A549 treated with ZK216348 at 1 μM for 4 hours (cell line): ENCODE measurements at places on chromosomes 12 and 14. TPM values are rescaled to one million over a fixed set of nuclear protein-coding genes. Genes with fewer than 3 reads are reported as not detected.

Gene SYCP3
- total RNA-seq: not detected in 5 replicates

Gene POMT2
- total RNA-seq: 30.3 to 33.9 TPM (median 32.0 TPM) in 5 replicates

Gene AJUBA
- 33.6 to 42.2 TPM (median 39.4 TPM) in 5 replicates for total RNA-seq

Gene CIROP
- total RNA-seq: not detected in 5 replicates

Gene SLC48A1
- total RNA-seq: 17.4 to 30.3 TPM (median 29.0 TPM) in 5 replicates

Gene ACRBP
- 0.29 to 0.48 TPM (median 0.38 TPM) in 4 of 5 replicates, not detected in the other for total RNA-seq

Gene KRT6A
- 3.0 to 5.6 TPM (median 5.1 TPM) in 5 replicates for total RNA-seq

Gene NUP37
- 59.2 to 85.3 TPM (median 68.3 TPM) in 5 replicates for total RNA-seq

Gene GPR84
- not detected in 5 replicates for total RNA-seq

Gene NGB
- not detected in 5 replicates for total RNA-seq

Gene CISTR
- total RNA-seq: not detected in 5 replicates

Gene TAS2R50
- not detected in 5 replicates for total RNA-seq

Gene TRIP11
- total RNA-seq: 4.2 to 11.6 TPM (median 10.8 TPM) in 5 replicates

Gene KERA
- total RNA-seq: not detected in 5 replicates

Gene RNASE7
- not detected in 5 replicates for total RNA-seq

Gene TSPAN19
- total RNA-seq: 0.17 TPM in 1 of 5 replicates, not detected in the others

Gene KRT78
- total RNA-seq: 0.24 TPM in 1 of 5 replicates, not detected in the others

Gene MYO1H
- not detected in 5 replicates for total RNA-seq

Gene DACT1
- 0.37 to 0.58 TPM (median 0.47 TPM) in 5 replicates for total RNA-seq

Gene IL22
- not detected in 5 replicates for total RNA-seq

Gene HCAR3
- 0.06 to 0.14 TPM (median 0.11 TPM) in 3 of 5 replicates, not detected in the others for total RNA-seq

Gene SLC39A5
- total RNA-seq: 0.21 TPM in 1 of 5 replicates, not detected in the others

Gene LBHD2
- 0.50 TPM in 1 of 5 replicates, not detected in the others for total RNA-seq

Gene EIF2S3B
- total RNA-seq: 0.34 to 1.2 TPM (median 0.48 TPM) in 5 replicates

Gene DAO
- not detected in 5 replicates for total RNA-seq

Gene RHOJ
- total RNA-seq: not detected in 5 replicates

Gene FAM161B
- 1.3 to 2.4 TPM (median 1.9 TPM) in 5 replicates for total RNA-seq

Gene PMEL
- total RNA-seq: 0.38 to 1.3 TPM (median 0.74 TPM) in 5 replicates

Gene RGS6
- 0.05 TPM in 1 of 5 replicates, not detected in the others for total RNA-seq

Gene KIF5A
- 0.18 to 0.26 TPM (median 0.21 TPM) in 5 replicates for total RNA-seq

Gene SCNN1A
- 12.4 to 24.3 TPM (median 21.4 TPM) in 5 replicates for total RNA-seq

Gene ZNF384
- total RNA-seq: 49.6 to 66.0 TPM (median 62.9 TPM) in 5 replicates

Gene NTF3
- not detected in 5 replicates for total RNA-seq

Gene ERBB3
- 1.0 to 3.4 TPM (median 1.7 TPM) in 5 replicates for total RNA-seq

Gene FOXN4
- 0.07 TPM in 1 of 5 replicates, not detected in the others for total RNA-seq

Gene DLK1
- total RNA-seq: 0.18 to 0.42 TPM (median 0.37 TPM) in 5 replicates

Gene MUCL1
- not detected in 5 replicates for total RNA-seq

Gene KRT7
- 3,669 to 5,808 TPM (median 4,897 TPM) in 5 replicates for total RNA-seq

Gene AQP2
- total RNA-seq: not detected in 5 replicates

Gene FOXG1
- 0.11 to 0.27 TPM (median 0.12 TPM) in 5 replicates for total RNA-seq

Gene NAV3
- total RNA-seq: 7.9 to 13.7 TPM (median 12.4 TPM) in 5 replicates

Gene RAPGEF3
- 0.47 to 0.98 TPM (median 0.54 TPM) in 5 replicates for total RNA-seq

Gene ABCB9
- total RNA-seq: 7.2 to 11.1 TPM (median 9.8 TPM) in 5 replicates

Gene HCFC2
- total RNA-seq: 4.4 to 6.1 TPM (median 5.1 TPM) in 5 replicates
